Activated CD4-positive, alpha-beta T cell treated with anti-CD3 and anti-CD28 coated beads, Interleukin-2, amount 10 ng/mL, durations not matched to agents 7 days and 5 days (primary cell): ENCODE measurements at places on chromosomes 4 and X. TPM values are rescaled to one million over a fixed set of nuclear protein-coding genes. Genes with fewer than 3 reads are reported as not detected.

DNA sequence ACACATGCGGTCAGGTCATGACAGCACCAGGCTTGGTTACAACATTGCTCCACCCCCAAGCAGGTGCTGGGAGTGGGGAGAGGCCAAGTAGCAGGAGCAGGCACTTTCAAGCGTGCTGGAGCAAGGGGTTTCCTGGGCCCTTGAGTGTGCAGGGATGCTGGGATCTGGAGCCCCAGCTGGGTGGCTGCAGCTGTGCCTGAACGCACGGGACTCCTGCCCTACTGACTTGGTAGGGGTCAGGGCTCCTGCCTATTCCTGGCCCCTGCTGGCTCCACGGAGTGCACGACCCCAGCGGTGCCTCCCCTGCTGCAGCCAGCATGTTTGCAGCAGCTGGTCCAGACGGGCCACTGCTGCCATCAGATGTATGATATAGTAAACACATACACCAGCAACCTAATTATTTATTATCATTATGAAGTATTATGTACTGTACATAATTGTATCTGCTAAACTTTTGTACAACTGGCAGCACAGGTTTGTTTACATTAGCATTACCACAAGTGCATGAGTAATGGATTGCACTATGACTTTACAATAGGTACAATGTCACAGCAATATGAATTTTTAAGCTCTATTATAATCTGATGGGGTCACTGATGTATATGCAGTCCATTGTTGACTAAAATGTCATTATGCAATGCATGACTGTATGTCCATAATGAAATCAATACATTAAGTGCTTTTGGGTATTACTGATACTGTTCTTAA, 620.6 kb downstream of the RAPGEF2 start:
- no peak for DNase-seq

The JCHAIN gene
- 0.23 TPM for total RNA-seq

GRCh38 chr4:41749631-41750039, 1.1 kb upstream of the PHOX2B start:
- no peak for DNase-seq

- no peak for DNase-seq
These were observed 17.4 kb upstream of the AFAP1 start for GRCh38 chr4:7956934-7957656.

GRCh38 chr4:120798570-120798969, 124.0 kb downstream of the PRDM5 start:
- DNase-seq = no peak

DNA sequence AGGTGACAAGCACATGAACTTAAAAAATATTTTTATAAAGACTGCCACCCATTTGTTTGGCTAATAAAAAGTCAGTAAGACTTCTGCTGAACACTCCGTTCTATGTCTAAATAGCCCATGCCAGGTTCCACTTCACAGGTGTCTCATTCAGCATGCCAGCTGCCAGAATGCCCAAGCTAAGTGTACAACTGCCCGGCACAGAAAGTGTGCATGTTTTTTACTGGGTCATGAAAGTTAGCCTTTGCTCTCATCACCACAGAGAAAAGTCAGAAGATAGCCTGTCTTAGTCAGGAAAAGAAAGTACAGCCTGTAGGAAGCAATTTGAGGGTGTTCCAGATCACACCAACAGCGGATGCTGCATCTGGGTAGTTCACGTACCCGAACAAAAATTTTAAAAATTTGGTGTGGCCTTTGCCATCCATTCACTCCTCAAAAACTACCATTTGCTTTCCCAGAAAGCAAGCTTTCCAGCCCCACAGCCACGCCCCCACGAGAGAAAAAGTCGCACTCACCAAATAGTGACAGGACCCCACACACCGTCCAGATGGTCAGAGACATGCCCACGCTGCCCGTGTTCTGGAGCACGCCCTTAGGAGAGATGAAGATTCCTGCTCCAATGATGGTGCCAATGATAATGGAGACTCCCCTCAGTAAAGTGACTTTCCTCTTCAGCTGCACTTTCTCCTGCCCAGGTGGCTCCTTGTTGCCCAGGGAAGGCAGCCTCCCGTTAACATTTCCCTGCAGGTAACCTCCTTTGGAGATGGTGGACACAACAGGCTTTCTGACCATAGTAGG, 671 bp downstream of the SLC7A11 start:
- peak; percentile 11 for DNase-seq

- no peak for DNase-seq
These were observed 9.7 kb downstream of the SERTM2 start for GRCh38 chrX:111521169-111521568.

The RAB41 gene
- total RNA-seq = not detected

The MAP7D3 gene
- 13.5 TPM for total RNA-seq

The ENPP6 gene
- 0.47 TPM for total RNA-seq

DNA sequence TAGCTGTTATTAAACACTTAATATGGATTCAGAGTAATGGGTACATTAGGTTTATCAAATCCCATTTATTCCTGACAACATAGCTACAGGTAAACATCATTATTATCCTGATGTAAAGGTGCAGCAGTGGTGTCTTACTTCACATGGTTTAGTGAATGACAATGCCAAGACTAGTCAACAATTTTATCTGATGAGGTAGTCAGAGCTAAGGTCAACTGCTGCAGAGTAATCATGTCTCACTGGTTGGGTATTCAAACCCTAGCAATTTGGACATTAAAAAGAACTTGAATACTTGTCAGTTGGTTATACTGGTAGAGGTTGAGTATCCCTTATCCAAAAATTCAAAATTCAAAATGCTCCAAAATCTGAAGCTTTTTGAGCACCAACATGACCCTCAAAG, 117.6 kb downstream of the MAB21L2 start:
- no peak for DNase-seq

The MAPK10 gene
- total RNA-seq = not detected

DNA sequence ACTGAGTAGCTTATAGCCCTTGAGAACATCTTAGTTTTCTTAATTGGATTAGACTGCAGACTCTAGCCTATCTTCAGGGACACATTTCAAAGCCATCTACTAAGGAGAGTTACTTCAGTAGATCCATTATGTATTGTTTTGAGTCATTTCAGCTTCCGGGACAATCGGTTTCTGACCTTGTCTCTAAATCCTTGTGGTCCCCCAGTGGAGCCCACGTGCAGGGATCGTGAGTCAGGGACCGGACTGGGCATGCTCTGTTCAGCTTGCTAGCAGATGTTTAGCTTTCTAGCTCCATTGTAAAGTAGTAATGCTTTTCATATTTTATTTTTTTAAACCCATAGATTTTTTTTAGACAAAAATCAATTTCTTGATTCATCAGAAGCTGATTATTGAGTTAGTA, 211.9 kb upstream of the PRPS2 start:
- no peak for DNase-seq

- no peak for DNase-seq
These were observed 86.9 kb upstream of the NWD2 start for GRCh38 chr4:37157476-37158167.

The NSD2 gene
- total RNA-seq = 248 TPM

- no peak for DNase-seq
These were observed 812 bp downstream of the FAT1 start for GRCh38 chr4:186722796-186723291.

- no peak for DNase-seq
These were observed 98.1 kb upstream of the C1GALT1C1 start for GRCh38 chrX:120727911-120728310.

GRCh38 chr4:166655231-166655630, 579.1 kb downstream of the SPOCK3 start:
- DNase-seq = no peak

DNA sequence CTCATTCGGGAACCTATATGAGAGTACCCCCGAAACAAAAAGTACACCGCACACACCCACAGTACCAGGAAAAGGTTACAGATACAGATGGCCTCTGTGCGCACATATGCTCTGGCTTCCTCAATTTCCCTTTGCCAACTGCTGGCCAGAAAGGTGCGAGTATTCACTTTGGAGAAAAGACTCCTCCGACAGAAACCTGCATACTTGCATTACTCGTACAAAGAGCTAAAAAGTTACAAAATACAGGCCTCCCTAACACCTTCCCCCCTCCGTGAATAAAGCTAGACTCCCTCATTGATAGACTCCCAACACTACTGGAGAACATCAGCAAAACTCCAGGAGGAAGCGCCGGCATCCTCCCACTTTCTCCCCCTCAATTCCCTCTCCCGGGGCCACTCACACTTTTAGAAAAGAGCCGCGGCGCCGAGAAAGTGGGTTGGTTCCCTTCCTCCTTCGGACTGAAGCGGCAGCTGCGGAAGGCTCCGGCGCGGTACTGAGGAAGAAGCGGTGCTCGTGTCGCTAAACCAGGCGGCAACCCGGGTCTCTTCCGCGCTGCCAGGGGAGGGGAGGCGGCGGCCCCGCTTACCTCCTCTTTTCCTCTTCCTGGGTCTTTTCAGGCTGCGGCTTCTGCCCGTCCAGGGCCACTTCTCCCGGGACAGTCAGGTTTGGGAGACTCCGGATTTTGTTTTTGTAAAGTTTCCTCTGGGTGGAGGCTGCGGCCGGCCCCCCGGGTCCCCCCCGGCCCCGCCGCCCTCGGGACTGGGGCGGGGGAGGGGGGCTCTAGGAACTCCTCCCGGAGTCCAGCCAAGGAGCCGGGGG, 1.1 kb downstream of the FBXW7 start:
- peak; percentile 70 for DNase-seq
